ENCODE measurements at places on chromosomes 5 and 9.

- no peak for DNase-seq
Observed at GRCh38 chr9:97615439-97616072, 17.6 kb downstream of the TSTD2 start.

- no peak for DNase-seq
Observed at GRCh38 chr5:66517351-66517750, 78.8 kb upstream of the MAST4 start.

DNA sequence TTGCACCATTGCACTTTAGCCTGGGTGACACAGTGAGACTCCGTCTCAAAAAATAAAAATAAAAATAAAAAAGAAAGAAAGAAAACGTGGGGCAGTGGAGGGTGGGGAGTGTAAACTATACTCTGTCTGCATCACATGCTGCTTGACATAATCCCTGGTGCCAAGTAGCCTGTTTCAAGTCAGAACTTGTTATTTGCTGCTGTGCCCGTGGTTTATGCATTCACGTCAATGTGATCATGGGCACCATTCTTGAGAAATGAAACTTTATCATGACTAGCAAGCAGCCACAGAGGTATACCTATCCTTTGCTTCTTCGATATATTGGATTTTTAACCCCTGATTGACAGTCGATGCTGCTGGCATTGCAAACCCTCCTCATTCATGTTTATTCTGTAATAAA is 4.1 kb upstream of the SMU1 start:
- DNase-seq: no peak

DNA sequence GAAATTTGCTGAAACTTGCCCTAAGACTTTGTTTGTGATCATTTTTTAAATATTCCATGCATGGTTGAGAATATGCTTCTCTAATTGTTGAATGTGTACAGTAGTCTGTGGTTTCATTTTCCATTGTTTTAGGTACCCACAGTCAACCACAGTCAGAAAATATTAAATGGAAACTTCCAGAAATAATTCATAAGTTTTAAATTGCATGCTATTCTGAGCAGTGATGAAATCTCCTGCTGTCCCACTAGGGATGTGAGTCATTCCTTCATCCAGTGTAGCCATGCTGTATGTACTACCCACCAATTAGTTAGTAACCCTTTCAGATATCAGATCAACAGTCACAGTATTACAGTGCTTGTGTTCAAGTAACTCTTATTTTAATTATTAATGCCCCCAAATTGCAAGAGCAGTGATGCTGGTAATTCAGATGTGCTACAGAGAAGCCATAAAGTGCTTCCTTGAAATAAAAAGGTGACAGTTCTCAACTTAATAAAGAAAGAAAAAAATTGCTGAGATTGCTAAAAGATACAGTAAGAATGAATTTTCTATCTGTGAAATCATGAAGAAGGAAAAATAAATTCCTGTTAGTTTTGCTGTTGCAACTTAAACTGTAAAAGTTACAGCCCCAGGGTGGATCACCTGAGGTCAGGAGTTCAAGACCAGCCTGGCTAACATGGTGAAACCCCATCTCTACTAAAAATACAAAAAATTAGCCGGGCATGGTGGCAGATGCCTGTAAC is 79.9 kb upstream of the FBXL17 start:
- DNase-seq: no peak

All from stimulated activated CD4-positive, alpha-beta T cell treated with anti-CD3 and anti-CD28 coated beads, Interleukin-1b, Interleukin-23, amount 100 ng/mL, for 1 hour (primary cell).